Smooth muscle cell of bladder (primary cell): ENCODE measurements at places on chromosomes 2 and 18. TPM values are rescaled to one million over a fixed set of nuclear protein-coding genes. Genes with fewer than 3 reads are reported as not detected.

LRRTM4 gene
- 0.09 TPM in 1 of 2 replicates, not detected in the other for total RNA-seq

MLPH gene
- 12.2 and 12.8 TPM in 2 replicates for total RNA-seq

ZNF521 gene
- 25.0 and 37.3 TPM in 2 replicates for total RNA-seq

C2orf80 gene
- total RNA-seq = not detected in 2 replicates

MYCN gene
- not detected in 2 replicates for total RNA-seq

MAP3K20 gene
- 66.4 and 93.6 TPM in 2 replicates for total RNA-seq

RGPD3 gene
- 0.09 and 0.14 TPM in 2 replicates for total RNA-seq

IL1R2 gene
- total RNA-seq = 1.1 and 1.7 TPM in 2 replicates

OXER1 gene
- under 0.01 TPM in 1 of 2 replicates, not detected in the other for total RNA-seq

CFAP65 gene
- not detected in 2 replicates for total RNA-seq

KCNF1 gene
- 0.14 TPM in 1 of 2 replicates, not detected in the other for total RNA-seq

EPB41L5 gene
- 13.7 and 15.5 TPM in 2 replicates for total RNA-seq

DYSF gene
- total RNA-seq = 0.14 and 0.65 TPM in 2 replicates

UGT1A8 gene
- total RNA-seq = 0.37 and 0.71 TPM in 2 replicates

SUCLG1 gene
- 42.3 and 44.8 TPM in 2 replicates for total RNA-seq

FRZB gene
- total RNA-seq = 0.09 TPM in 1 of 2 replicates, not detected in the other

SULT1C2 gene
- total RNA-seq = under 0.01 and 0.83 TPM in 2 replicates

RRM2 gene
- total RNA-seq = 3.0 and 4.4 TPM in 2 replicates

BMP10 gene
- total RNA-seq = not detected in 2 replicates

ADI1 gene
- total RNA-seq = 36.9 and 39.7 TPM in 2 replicates
